ENCODE measurements at places on chromosomes 1 and 21. TPM values are rescaled to one million over a fixed set of nuclear protein-coding genes. Genes with fewer than 3 reads are reported as not detected.

DNA sequence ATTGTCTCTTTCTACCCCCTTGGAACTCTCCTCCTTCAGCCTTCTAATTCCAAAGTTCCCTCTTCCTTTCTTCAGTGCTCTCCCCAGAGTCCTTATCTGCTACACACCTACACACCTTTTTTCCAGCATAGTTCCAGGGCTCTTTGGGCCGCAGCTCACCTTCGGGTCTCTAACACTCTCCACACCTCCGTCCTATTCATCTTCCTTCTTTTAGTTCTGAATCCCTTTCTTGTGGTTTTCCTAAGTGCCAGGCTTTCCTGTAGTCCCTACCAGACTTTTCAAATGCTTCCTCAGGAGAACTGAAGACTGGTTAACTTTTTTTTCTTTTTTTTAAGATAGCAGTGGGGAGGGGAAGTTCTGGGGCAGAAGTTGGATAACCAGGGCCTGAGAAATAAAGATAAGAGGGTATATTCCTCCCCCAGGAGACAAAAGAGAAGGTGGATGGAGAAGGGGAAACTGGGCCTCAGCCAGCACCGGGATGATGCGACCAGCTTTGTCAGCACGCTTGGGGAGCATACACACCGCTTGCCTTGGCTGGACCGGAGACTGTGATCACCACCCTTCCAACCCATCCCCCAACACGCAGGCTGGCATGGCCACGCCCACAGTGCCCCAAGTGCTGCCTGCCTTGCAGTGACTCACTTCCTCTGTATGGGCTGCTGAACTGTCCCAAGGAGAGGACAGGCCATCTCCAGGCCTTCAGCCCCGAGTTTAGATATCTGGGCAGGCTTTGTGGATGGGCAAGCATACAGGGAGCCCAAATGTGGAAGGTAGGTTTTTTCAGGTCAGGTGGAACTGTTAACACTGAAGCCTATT lies 2.5 kb upstream of the CERS2 start:
- peak; percentile 76 for DNase-seq

GRCh38 chr1:36034692-36035091 lies 49.2 kb upstream of the TEKT2 start:
- peak; percentile 6 for DNase-seq

GRCh38 chr1:12135612-12136011 lies 31.2 kb upstream of the TNFRSF1B start:
- no peak for DNase-seq

- no peak for DNase-seq
Observed at GRCh38 chr1:205963352-205964155, 20.3 kb upstream of the SLC26A9 start.

C1orf53 gene
- total RNA-seq, result 25.3 TPM

SIKE1 gene
- total RNA-seq, result 50.1 TPM

HAO2 gene
- 14.2 TPM for total RNA-seq

DNA sequence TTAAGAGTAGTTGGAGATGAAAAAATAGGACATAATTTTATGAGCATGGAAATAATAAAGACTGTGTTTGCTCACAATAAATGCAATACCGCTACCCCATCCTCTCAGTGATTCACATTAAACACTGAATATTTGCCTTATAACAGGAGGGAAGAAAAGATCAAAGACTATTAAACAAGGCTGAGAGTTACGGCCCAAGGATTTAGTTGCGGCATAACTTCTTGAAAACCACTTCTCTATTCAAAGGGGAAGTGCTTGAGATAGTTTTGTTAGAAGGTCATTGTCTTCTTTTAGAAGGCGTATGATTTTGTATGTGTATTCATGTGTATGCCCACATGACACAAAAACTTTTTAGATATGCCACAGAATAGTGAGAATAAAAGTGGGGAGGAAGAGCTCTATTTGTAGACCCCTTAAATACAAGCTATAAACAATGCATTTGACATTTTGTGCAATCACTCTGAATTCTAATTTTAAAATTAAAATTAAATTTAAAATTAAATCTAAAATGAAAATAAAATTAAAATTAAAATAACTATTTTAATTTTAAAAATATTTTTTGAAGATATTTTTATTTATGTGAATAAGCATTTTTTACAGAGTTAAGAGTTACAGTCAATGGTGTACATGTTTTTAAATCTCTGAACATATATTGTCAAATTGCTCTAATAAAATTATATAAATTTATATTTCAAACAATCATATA lies 986.6 kb upstream of the ADAMTS5 start:
- DNase-seq, result no peak

GRCh38 chr1:116259663-116260062 lies 113.4 kb upstream of the ATP1A1 start:
- no peak for DNase-seq

FABP3 gene
- total RNA-seq, result 23.9 TPM

ATAD3C gene
- total RNA-seq, result 0.10 TPM

DNA sequence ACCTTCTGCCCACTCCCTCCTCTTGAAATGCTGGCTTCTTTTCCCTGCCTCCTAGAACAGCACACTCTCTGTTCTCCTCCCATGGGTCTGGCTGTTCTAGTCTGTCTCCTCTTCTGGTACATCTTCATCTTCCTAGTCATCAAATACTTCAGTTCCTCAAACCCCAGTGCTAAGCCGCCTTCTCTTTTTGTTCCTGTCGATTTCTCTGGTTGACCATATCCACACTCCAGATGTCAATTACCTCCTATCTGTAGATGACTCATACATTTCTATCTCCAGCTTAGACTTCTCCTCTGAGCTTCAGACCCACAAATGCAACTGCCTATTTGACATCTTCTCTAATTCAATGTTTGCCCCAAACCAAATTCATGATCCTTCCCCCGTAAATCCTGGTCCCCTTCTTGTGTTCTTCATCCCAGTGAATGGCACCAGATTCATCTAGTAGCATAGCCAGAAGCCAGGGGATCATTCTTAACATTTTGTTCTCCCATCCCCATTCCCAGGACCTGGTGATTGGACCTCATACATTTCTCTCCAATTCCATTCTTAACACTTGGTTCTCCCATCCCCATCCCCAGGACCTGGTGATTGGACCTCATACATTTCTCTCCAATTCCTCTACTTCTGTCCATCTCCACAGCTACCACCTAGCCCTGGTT lies 35.9 kb downstream of the USP24 start:
- DNase-seq, result no peak
